ENCODE measurements at places on chromosomes 6 and 20.

GRCh38 chr20:51876313-51876940 lies 74.1 kb upstream of the SALL4 start:
- no peak for DNase-seq

DNA sequence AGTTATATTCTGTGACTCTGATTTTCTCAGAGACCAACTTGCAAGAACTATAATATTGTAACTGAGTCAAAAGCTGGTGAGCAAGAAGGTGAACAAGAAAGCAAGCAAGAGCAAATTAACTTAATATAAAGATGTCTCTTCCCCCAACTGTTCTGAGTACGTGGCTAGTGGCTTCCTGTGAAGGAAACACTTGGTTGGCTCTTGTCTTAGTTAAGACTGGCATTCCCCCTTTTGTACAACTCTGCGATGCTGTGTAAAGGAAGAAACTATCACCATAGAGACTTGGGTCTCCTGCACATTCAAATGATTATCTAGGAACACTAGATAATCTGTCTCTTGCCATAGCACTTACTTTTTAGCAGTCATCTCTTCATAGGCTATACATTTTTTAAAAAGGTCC lies 47.3 kb upstream of the TNFAIP3 start:
- DNase-seq: peak; percentile 31

GRCh38 chr6:3729603-3730344 lies 21.7 kb downstream of the PXDC1 start:
- DNase-seq: no peak

- peak; percentile 16 for DNase-seq
Observed at GRCh38 chr20:50580016-50580747, 70.0 kb downstream of the PTPN1 start.

- no peak for DNase-seq
Observed at GRCh38 chr20:43700627-43701026, 26.2 kb downstream of the GTSF1L start.

- no peak for DNase-seq
Observed at GRCh38 chr6:169853196-169854082, 102.0 kb downstream of the ERMARD start.

DNA sequence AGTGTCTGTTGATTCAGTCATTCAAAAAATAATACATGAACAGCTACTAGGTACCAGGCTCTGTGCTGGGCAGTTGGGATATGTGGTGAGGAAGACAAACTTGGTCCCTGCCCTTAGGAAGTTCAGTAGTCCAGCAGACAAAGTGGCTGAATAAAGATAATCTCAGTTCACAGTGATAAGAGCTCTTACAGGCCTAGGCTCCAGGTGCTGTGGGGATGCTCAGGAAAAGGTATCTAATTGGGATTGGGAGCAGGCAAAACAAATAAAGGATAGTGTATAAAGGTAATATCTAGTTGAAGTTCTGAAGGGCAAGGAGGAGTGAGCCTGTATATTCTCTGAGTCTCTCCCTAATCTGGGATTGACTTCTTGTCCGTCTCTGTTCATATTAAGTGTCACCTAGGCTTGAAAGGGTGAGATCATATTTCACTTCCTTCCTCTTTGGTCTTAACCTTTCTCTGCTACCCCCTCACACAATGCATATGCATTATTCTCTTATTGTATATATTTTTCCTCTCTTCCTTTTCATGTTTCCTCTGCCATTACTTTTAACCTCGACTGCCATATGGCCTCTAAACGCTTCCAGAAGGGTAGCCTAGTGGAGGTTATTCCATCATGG lies 13.5 kb downstream of the PTPN1 start:
- DNase-seq: no peak

GRCh38 chr6:84492241-84493165 lies 265.1 kb upstream of the CEP162 start:
- no peak for DNase-seq

DNA sequence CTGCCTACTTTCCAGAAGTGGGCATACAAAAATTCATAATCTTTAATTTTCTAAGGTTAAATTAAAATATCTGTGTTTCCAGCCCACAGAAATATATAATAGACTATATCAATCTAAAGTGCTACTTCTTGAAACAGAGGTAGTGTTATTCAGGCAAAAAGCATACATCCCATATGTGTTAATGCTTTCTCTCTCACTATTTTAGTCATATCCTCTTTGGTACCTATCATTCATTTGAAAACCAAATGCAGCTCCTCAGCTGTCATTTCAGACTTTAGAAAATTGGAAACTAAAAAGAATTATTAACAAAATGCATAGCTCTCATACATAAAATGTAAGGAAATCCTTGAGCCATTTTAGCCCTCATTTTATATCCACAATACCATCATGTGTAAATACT lies 925 bp downstream of the FHL5 start:
- DNase-seq: no peak

- DNase-seq: no peak
Observed at GRCh38 chr6:169487579-169488436, 214.0 kb downstream of the WDR27 start.

Data from activated CD8-positive, alpha-beta memory T cell treated with anti-CD3 and anti-CD28 coated beads for 4 hours (primary cell).